Stimulated activated CD8-positive, alpha-beta memory T cell treated with anti-CD3 and anti-CD28 coated beads, Interleukin-4, amount 100 ng/mL, for 1 hour (primary cell): ENCODE measurements at places on chromosomes 2 and 18.

DNA sequence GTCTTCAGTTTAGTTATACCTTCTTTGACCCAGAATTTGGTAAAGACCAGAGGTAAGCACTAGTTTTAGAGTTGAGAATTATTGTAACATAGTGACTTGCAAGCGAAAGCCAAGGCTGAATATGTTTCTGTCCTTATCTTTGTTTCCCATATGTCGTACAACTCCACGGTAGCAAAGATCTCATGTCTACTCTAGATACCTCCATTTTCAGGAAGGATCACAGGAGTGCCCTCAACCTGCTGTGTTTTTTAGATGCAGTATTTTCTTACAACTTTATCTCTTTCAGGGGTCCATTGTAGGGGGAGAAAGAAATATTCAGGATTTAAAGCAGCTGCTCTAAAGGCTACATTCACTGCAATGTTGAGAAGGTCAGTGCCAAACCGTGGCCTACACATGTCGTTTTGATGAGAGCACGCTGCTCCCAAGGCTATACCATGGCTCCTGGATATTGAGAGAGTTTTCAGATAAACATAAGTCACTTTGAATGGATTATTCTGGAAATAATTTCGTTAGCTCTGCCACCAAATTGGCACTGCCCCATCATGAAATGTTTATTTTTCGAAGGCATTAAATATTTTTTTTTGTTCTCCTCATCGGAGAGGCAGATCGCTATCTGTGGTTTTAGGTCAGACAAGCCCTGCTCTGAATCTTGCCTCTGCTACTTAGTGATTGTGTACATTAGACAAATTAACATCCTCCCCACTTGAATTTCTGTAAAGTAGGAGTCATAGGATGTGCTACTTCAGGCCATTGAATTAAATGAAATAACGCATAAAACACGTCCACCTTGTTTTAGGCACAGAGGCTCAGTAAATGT is 2.1 kb downstream of the RHBDD1 start:
- no peak for DNase-seq

GRCh38 chr2:9397201-9397600 is 26.1 kb downstream of the ITGB1BP1 start:
- DNase-seq, result no peak

GRCh38 chr2:66531567-66531966 is 96.6 kb downstream of the MEIS1 start:
- no peak for DNase-seq

DNA sequence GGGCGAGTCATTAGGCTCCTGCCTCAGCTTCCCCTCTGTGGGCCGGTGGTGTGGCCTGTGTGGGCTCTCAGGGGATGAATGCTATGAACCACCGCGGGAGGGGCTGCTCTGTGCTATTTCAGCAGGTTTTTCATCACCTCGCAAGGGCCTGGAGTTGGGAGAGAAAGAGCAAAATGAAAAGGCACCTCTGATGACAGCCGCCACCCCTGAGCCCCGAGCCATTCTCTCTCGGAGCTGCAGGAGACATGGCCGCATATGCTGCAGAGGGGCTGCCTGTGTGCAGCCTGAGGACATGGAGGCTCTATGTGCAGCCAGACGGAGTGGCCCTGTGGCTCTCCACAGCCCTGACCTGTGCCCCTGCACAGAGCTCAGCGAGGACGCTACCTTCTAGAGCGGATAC is 96.2 kb upstream of the CTDP1 start:
- no peak for DNase-seq

- DNase-seq, result no peak
Measured at GRCh38 chr2:63643486-63643885, 54.7 kb downstream of the MDH1 start.

DNA sequence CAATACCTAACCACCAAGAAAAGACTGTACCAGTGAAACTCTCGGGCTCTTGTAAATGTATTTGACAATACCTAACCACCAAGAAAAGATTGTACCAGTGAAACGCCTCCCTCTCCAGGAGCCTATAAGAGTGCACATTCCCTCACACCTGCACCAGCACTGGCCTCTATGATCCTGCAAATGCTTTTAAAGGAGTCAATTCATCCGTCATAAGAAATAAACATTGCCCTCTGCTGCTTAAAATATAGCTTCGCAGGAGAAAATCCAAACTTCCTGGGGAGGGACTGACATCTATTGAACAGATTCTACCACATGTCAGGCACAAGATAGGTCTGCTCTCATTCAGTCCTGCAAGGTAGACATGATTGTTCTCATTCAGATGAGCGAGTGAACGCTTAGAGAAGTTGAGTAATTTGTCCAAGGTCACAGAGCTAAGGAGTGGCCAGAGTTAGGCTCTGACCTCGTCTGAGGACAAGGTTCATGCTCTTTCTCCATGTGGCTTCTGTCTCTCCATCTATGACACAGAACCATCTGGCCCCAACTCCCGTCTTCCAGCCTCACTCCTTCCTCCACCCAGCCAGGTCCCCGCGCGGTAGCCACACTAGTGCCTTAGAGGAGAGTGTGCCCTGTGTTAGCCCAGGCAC is 38.7 kb downstream of the MCFD2 start:
- no peak for DNase-seq

DNA sequence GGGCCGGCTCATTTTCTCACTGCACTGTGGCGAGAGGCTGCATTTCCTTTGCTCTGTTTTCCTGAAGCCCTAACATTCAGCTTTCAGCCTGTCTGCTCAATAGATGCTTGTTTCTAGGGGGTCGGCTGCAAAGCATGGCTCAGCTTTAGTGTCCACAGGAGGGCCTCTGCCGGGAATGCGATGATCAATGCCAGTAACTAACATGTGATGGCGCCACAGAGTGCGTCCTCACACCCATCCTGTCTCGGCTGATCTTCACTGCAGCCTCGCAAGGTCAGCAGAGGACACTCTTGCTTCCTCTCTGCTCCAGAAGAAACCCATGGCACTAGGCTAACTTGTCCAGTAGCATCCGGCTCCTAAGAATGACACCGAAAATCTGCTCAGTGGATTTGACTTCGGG is 156.4 kb upstream of the PXDN start:
- no peak for DNase-seq

DNA sequence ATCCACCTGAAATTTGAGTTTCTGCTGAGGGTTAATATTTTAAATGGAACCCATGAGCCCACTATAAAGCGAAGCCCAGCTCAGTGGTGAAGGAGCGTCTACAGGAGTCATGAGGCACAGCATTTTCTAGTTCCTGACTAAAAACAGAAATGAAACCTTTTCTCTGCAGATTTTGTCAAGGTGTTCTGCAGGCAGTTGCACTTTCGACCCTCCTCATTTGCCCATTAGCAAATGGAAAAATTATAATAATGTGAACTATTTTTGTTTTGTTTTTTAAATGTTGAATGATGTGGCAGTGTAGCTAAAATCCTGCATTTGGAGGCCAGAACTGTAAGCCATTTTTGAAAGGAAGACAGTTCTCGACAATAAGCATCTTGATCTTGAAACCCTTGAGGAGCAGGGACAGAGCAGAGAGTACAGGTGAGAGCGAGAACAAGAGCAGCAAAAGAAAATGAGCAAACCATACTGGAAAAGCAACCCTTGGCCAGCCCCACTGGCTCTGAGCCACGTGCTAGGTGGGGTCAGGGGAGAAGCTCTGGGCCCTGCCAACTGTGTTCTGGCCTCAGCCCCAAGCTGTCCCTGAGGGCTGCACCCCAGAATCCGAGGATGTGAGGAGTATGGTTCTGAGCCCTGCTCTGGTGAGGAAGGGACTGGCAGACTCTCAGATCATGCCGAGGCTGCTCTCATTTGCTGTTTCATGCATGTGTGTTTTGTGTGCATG is 26.4 kb upstream of the COPS8 start:
- no peak for DNase-seq

GRCh38 chr2:219901155-219901554 is 273.7 kb downstream of the SLC4A3 start:
- no peak for DNase-seq

- no peak for DNase-seq
Measured at GRCh38 chr2:143398781-143399180, 269.6 kb downstream of the ARHGAP15 start.
